Endothelial cell of umbilical vein (primary cell): ENCODE measurements at places on chromosomes 5 and 9. TPM values are rescaled to one million over a fixed set of nuclear protein-coding genes. Genes with fewer than 3 reads are reported as not detected.
A peak's percentile ranks its signal among the peaks of the same experiment; 100 is the strongest.

DNA sequence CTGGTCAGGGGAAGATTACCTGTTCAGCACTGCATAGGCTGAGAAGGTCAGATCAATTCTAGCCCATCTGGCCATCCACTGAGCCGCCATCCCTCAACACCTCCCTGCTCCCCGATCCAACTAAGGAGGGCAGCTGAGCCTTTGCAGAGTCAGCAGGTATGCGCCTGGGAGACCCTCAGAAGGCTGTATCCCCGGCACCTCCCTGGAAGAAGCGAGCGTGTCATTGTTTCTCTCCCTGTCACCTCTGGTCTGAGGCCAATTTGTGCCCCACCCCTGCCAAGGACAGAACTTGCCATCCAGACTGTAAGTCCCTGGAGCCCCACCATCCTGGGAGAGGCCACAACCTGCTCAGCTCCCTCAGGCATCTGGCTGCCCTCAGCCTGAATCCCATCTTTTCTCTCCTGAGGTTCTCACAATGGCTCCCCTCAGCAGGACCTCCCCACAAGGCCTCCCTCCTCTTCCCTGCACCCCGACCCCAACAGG lies 2.6 kb downstream of the CLTB start:
- DNase-seq = no peak

DNA sequence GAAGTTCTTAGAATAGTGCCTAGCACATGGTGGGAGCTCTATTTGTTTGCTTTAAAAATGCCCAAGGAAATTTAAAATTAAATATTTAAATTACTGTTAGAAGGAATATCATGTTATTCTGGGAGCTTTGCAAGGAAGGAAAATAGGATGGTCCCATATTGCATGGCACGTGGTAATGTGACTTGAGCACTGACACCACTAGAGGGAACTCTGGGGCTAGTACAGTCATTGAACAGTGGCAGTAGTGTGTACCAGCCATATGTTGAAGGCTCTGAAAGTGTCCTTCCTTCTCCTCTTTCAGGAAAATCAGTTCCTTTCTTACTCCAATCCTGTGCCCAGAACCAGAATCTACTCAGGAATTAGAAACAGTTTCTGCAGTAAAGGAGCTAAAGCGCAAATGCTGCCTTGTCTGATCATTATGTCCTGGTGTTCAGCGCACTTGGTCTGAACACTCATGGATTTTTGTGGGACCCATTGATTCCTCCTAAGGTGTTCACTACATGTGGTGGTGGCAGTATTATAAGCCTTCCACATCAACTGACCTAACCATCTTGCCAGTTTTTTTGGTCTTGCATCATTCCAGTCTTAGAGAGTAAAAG lies 54.1 kb downstream of the GDA start:
- DNase-seq = peak; percentile 24

GRCh38 chr9:130845901-130846481 lies 10.9 kb downstream of the ABL1 start:
- DNase-seq = peak; percentile 73

GRCh38 chr5:99032234-99033013 lies 103.6 kb upstream of the CHD1 start:
- peak; percentile 86 for DNase-seq

DNA sequence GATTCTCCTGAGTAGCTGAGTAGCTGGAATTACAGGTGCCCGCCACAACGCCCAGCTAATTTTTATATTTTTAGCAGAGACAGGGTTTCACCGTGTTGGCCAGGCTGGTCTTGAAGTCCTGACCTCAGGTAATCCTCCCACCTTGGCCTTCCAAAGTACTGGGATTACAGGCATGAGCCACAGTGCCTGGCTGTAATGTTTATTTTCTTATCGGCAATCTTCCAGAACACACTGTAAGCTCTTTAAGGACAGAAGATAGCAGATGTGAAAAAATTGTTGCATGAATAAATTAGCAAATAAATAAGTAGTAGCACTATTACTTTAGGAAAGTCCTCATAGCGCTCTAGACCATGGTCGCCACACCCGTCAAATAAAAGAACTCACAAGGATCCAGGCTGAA lies 100.5 kb downstream of the ENC1 start:
- DNase-seq = no peak

DNA sequence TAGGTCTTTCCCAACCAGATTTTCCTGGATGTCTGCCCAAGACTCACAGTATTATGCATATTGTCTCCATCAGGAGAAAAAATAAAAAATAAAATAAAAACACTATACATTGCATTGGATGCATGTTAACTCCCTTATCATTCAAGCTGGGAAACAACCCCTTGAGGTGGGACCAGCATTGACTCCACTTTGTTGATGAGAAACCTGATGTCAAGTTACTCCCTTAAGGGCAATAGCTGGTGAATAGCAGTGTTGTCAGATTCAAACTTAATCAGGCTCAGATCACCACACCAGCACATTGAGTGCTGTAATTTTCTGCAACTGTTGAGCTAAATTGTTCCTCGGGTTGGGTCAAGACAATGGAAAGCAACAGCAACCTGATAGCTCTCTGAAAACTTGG lies 264.0 kb upstream of the TRIM32 start:
- DNase-seq = no peak

GRCh38 chr9:32589083-32589723 lies 16.2 kb upstream of the NDUFB6 start:
- DNase-seq = peak; percentile 66

GRCh38 chr5:317086-317811 lies 4.3 kb upstream of the AHRR start:
- peak; percentile 46 for DNase-seq

GRCh38 chr9:95070549-95071021 lies 246.9 kb downstream of the FANCC start:
- DNase-seq = no peak

- no peak for DNase-seq
These were observed 2.6 kb downstream of the HNRNPH1 start for GRCh38 chr5:179620703-179621350.

DNA sequence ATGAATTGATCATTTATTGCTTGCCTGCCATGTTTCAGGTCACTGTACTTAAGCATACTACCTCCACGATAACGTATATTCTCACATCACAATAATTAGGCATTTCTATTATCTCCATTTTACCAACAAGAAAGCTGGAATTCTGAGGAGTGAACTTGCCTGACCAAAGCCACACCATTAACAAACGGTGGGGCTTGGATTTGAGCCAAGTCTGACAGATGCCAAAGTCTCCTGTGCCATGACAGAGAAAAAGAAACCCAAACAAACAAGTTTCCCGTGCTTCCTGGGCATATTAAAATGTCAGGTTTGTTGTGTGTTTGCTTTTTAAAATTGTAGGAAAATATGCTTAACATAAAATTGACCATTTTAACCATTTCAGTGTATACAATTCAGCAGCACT lies 40.8 kb upstream of the KCNV2 start:
- peak; percentile 43 for DNase-seq

ZMAT2 gene
- polyA plus RNA-seq = 45.8 and 58.0 TPM in 2 replicates

PCDHGA6 gene
- polyA plus RNA-seq = 2.6 and 2.7 TPM in 2 replicates

LRRC70 gene
- 28.8 and 32.6 TPM in 2 replicates for polyA plus RNA-seq

HK3 gene
- polyA plus RNA-seq = not detected in 2 replicates

PLK2 gene
- polyA plus RNA-seq = 187 and 199 TPM in 2 replicates

IRGM gene
- polyA plus RNA-seq = not detected in 2 replicates

KCNIP1 gene
- not detected in 2 replicates for polyA plus RNA-seq
